ENCODE measurements at places on chromosomes 5 and 9.
A peak's percentile ranks its signal among the peaks of the same experiment; 100 is the strongest.

DNA sequence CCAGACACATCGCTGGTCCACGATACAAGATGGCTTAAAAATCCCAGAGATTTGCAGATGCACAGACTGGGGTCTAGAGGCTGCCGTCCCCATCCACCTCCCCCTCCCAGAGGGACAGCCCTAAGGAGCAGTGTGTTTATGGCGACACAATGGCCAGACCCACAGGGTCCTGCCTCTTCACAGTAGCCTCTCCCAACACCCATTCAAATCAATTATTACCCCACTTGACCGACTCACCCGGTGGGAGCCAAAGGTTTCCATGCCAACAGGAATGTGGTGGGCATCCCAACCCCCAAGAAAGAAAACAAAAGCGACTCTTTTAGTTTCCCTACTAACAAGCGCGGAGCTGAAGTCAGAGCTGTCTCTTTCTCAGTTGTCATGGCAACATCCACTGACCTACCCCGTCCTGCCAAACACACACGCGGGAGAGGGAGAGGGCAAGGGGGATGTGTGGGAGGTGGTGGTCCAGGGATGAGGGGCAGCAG, 209.0 kb downstream of the TTLL11 start:
- H3K4me3 ChIP-seq, result no peak overlapping the region
- no peaks in the 10 kb centered on the region for H3K36me3 ChIP-seq
- H3K4me1 ChIP-seq, result no peaks in the 10 kb centered on the region
- no peak overlapping the region for H3K27ac ChIP-seq
- DNase-seq, result no peak
- no peaks in the 10 kb centered on the region for H3K27me3 ChIP-seq

DNA sequence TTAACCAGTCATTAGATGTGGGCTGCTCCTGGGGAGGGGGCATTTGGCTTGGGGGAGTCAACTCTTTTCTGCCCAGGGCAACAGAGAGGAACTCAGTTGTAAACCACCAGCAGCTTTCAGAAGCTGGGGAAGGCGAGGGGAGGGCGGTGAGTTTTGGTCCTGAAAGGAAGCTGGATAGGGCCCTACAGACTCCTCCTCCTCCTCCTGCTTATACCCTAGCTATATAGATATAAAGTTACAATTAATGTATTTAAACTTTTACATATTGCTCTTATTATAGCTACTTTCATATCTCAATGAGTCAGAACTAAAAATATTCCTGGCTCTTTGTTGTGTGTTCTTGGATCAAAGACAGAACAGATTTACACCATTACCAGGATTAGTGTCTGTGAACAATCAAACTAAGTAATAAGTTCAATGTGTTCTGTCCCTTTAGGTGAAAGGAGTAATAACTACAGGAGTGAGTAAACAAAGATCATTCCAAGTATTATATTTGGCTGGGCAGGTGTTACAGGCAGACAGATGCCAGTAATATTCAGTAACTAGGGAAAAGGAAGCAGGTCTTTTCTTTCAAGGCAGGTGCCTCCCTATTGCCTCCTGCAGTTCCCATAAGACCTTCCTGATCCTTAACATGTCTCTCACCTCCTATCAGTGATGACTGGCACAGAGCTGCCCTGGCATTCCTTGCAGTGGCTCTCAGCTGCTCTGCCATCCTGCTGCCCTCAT, 20.5 kb upstream of the VPS13A start:
- H3K27ac ChIP-seq, result no peak overlapping the region
- no peaks in the 10 kb centered on the region for H3K36me3 ChIP-seq
- DNase-seq, result no peak
- peaks cover 71% of the 10 kb centered on the region for H3K27me3 ChIP-seq
- H3K4me1 ChIP-seq, result no peaks in the 10 kb centered on the region
- no peak overlapping the region for H3K4me3 ChIP-seq

- H3K4me1 ChIP-seq, result no peaks in the 10 kb centered on the region
- no peak overlapping the region for H3K27ac ChIP-seq
- no peak overlapping the region for H3K4me3 ChIP-seq
- no peaks in the 10 kb centered on the region for H3K27me3 ChIP-seq
These were observed 26.2 kb upstream of the ACOT12 start for GRCh38 chr5:81420039-81420667.

- DNase-seq, result no peak
- peak overlapping the region; percentile 70 for H3K4me3 ChIP-seq
- H3K4me1 ChIP-seq, result peaks cover 45% of the 10 kb centered on the region
- H3K27me3 ChIP-seq, result peaks cover 46% of the 10 kb centered on the region
- H3K27ac ChIP-seq, result no peak overlapping the region
- no peaks in the 10 kb centered on the region for H3K36me3 ChIP-seq
These were observed 716 bp downstream of the TMEM171 start for GRCh38 chr5:73121119-73121463.

DNA sequence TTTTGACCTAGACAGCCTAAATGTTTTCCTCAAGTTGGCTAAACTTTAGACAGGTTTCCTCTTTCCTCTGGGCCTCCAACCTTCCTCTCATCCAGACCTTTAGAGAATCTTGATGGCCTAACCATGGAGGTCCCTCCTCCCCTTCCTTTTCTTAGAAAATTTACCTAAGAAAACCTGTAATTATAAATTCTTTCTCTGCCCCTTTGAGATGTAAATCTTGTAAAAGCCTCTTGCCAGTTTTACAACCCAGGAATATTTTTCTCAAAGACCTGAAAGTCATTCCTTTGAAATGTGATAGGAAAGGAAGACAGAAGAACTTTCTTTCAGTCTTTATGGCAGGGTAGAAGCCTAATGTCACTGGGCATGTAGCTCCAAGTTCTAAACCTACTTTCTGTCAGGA, 1752.6 kb upstream of the C9orf72 start:
- H3K4me3 ChIP-seq, result no peak overlapping the region
- no peak overlapping the region for H3K27ac ChIP-seq
- no peaks in the 10 kb centered on the region for H3K4me1 ChIP-seq
- DNase-seq, result no peak
- no peaks in the 10 kb centered on the region for H3K36me3 ChIP-seq

- no peak overlapping the region for H3K27ac ChIP-seq
- H3K36me3 ChIP-seq, result no peaks in the 10 kb centered on the region
- peaks cover 23% of the 10 kb centered on the region for H3K4me1 ChIP-seq
- DNase-seq, result no peak
- no peak overlapping the region for H3K4me3 ChIP-seq
- H3K27me3 ChIP-seq, result no peaks in the 10 kb centered on the region
These were observed 197.1 kb upstream of the NR3C1 start for GRCh38 chr5:143600396-143601075.

GRCh38 chr9:117359910-117360309, 54.9 kb downstream of the ASTN2 start:
- no peak overlapping the region for H3K27ac ChIP-seq
- H3K4me3 ChIP-seq, result no peak overlapping the region
- H3K36me3 ChIP-seq, result no peaks in the 10 kb centered on the region
- no peaks in the 10 kb centered on the region for H3K27me3 ChIP-seq
- DNase-seq, result no peak
- no peaks in the 10 kb centered on the region for H3K4me1 ChIP-seq
